ENCODE measurements at places on chromosomes 3 and 15. TPM values are rescaled to one million over a fixed set of nuclear protein-coding genes. Genes with fewer than 3 reads are reported as not detected.
A peak's percentile ranks its signal among the peaks of the same experiment; 100 is the strongest.

DNA sequence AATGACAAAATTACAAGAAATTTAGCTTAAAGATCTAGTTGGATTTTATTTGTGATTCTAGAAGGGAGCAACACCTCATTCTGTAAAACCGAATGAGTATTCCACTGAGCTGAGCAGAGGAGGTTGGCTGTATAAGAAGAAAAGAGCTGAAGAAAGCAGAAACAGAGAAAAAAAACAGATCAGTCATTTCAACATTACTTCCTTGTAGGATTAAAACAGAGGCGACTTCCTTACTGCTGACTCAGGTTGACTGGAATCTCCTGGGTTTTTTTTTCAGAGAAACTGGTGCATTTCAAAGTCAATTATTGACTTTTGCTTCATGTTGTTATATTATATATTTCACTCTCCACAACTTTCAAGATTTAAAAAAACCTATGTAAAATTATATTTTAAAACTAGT, 368.1 kb upstream of the UBE2E2 start:
- H3K27me3 ChIP-seq = no peaks in the 10 kb centered on the region
- peaks cover 6% of the 10 kb centered on the region for H3K4me1 ChIP-seq
- H3K27ac ChIP-seq = no peak overlapping the region
- H3K36me3 ChIP-seq = no peaks in the 10 kb centered on the region

The HDC gene
- total RNA-seq = 5.8 TPM

DNA sequence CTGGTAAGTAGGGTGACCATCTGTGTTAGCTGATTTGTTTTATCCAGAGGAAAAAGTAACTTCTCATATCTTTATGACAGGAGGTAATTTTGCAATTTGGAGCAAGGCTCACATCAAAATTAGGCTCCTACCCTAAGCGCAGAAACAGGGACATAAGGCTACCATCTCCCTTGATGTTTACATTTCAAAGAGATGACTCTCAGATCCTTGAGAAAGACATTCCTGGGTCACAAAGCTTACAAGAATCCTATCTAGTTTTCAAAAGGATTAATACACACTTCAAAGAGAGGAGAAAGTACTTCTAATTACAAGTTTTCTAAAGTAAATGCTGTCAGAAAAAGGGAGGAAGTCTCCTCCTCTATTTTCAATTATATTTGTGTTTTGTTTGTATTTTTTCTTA, 7.0 kb downstream of the ZPLD1 start:
- H3K36me3 ChIP-seq = no peaks in the 10 kb centered on the region
- H3K27ac ChIP-seq = no peak overlapping the region
- H3K4me1 ChIP-seq = no peaks in the 10 kb centered on the region
- H3K4me3 ChIP-seq = no peak overlapping the region
- DNase-seq = no peak

The TSEN2 gene
- total RNA-seq = 16.2 TPM

- peaks cover 28% of the 10 kb centered on the region for H3K4me1 ChIP-seq
- H3K27ac ChIP-seq = no peak overlapping the region
- no peak for DNase-seq
- H3K4me3 ChIP-seq = no peak overlapping the region
Observed at GRCh38 chr3:14199641-14200040, 21.0 kb downstream of the LSM3 start.

DNA sequence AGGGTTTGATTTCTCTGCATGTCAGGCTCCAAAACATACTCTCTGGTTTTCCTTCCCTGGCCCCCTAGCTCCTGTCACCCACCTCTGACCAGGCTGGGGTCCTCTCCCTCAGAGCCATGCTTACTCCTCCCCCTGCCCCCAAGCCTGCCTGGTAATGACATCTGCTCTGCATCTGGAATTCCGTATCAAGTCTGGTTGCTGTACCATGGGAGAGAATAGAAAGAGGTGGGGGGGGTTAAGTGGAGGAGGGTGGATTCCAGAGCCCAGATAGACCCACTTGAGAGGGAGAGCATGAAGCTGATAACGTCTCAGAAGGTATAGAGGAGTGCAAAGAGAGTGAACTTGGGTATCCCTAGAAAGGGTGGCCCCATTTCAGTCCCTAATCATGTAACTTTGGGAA, 4.2 kb downstream of the IGDCC4 start:
- H3K27me3 ChIP-seq = peaks cover 9% of the 10 kb centered on the region
- peaks cover 20% of the 10 kb centered on the region for H3K4me1 ChIP-seq
- no peak overlapping the region for H3K4me3 ChIP-seq
- no peak overlapping the region for H3K27ac ChIP-seq

DNA sequence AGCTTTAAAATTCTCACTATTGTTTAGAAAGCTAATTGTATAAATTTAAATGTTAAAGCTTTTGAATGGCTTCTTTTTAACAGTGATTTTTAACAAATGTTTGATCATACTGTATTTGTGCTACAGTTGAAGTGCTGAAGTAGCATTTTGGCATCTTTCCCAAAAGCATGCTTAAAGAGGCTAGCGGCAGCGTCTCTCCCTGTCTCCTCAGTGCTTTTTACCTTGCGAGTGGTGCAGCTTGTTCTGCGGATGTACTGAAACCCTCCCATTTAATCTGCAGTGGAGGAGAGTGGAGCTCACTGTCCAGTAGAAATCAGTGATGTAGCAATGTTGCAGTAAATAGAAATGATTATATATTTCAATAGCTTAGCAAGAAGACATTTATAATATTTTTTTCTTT, 43.7 kb downstream of the LRRC49 start:
- no peak overlapping the region for H3K4me3 ChIP-seq
- H3K27ac ChIP-seq = no peak overlapping the region
- no peaks in the 10 kb centered on the region for H3K4me1 ChIP-seq
- DNase-seq = no peak

The DMXL2 gene
- 66.6 TPM for total RNA-seq

DNA sequence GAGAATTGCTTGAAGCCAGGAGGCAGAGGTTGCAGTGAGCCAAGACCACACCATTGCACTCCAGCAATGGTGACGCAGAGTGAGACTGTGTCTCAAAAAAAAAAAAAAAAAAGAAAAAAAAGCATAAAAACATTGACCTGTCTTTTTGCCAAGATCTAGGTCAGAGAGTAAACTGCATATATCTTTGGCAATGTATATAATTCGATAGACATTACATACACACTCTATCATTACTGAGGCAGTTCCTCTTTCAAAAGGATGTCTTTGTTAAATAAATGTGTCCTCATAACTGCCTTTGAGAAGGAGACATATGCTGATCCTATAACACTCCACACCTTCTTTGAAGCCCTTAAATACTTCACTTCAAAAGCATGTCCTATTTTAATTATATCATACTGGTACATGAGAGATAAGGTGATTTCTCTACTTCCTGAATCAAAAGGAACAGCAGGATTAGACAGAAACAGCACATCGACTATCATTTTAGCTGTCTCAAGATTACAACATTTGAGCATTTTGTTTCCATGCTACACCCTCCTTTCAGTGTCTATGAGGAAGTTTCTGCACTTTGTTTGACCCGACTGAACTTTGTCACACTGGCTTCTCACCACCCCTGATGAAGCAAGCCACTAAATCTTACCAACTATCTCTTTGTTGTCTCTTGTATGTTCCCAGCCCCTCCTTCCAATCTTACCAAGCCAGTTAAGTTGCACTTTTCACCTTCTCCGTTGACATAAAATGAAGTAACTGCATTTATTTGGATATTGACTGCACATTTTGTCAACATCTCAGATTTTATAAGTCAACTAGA, 335.8 kb downstream of the MECOM start:
- no peak overlapping the region for H3K4me3 ChIP-seq
- no peak for DNase-seq
- no peaks in the 10 kb centered on the region for H3K27me3 ChIP-seq

- H3K27me3 ChIP-seq = no peaks in the 10 kb centered on the region
- no peaks in the 10 kb centered on the region for H3K4me1 ChIP-seq
- H3K27ac ChIP-seq = no peak overlapping the region
- H3K4me3 ChIP-seq = no peak overlapping the region
Observed at GRCh38 chr15:56798639-56799038, 65.3 kb upstream of the ZNF280D start.

The ISL2 gene
- 0.54 TPM for total RNA-seq

GRCh38 chr3:61936344-61936937, 375.1 kb downstream of the PTPRG start:
- H3K4me1 ChIP-seq = no peaks in the 10 kb centered on the region
- no peak for DNase-seq
- no peaks in the 10 kb centered on the region for H3K36me3 ChIP-seq
- no peak overlapping the region for H3K4me3 ChIP-seq
- H3K27me3 ChIP-seq = no peaks in the 10 kb centered on the region

DNA sequence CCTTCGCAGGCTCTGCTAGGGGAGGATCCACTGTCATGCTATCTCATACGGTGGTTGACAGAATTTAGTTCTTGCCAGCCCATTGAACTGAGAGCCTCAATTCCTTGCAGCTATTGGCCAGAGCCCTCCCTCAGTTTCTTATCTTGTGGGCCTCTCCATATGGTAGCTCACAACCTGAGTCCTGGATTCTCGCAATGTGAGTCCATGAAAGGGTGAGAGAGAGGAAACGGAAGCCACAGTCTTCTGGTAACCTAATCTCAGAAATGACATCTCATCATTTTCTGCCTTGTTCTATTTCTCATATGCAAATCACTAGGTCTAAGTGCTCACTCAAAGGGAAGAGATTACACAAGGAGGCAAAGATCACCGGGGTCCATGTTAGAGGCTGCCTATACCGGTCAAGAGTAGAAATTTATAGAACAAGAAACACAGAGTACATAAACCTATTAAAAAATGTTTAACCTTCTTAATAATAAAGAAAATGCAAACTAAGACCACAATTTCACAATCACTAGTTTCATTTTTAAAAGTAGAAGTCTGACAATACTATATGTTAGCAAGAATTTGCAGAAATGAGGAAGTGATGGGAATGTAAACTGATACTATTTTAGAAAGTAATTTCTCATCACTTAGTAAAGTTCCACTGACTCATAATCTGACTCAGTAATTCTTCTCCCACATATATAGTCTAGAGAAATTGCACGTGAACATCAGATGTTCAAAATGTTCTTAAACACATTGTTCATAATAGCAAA, 378.4 kb upstream of the AGTR1 start:
- DNase-seq = no peak
- H3K36me3 ChIP-seq = no peaks in the 10 kb centered on the region
- H3K27me3 ChIP-seq = no peaks in the 10 kb centered on the region
- H3K27ac ChIP-seq = no peak overlapping the region
- peaks cover 3% of the 10 kb centered on the region for H3K4me1 ChIP-seq

- H3K27ac ChIP-seq = no peak overlapping the region
- H3K36me3 ChIP-seq = no peaks in the 10 kb centered on the region
- no peaks in the 10 kb centered on the region for H3K27me3 ChIP-seq
- H3K4me1 ChIP-seq = no peaks in the 10 kb centered on the region
- DNase-seq = no peak
- no peak overlapping the region for H3K4me3 ChIP-seq
Observed at GRCh38 chr3:8853081-8853480, 83.7 kb upstream of the OXTR start.

DNA sequence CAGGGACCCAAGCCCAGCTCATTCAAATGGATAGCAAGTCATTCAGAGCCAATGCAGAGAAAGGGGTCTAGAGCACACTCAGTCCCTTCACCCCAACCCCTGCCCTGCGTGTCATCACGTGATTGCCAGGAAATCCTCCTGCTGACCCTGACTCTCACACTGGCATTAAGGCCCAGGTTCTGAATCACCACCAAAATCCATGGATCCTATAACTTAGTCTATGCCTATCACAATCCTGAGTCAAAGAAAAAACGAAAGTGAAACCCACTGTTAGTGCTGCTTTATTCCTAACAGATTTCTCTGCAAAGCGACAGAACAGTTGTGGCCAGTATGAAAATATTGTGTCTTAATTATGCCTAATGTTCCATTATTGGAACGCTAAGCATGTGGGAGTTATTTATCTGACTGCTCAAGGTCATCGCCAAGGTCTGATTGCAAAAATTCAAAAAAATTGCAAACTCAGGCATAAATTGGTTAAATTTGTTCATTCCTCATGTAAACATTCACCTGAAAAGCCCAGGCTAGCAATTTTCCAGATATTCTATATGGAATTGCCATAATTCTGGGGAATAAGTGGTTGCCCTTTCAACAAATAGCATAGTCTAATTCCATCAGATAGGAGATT, 108.7 kb upstream of the EIF1B start:
- no peak overlapping the region for H3K4me3 ChIP-seq
- H3K4me1 ChIP-seq = no peaks in the 10 kb centered on the region
- H3K36me3 ChIP-seq = no peaks in the 10 kb centered on the region
- H3K27me3 ChIP-seq = no peaks in the 10 kb centered on the region

DNA sequence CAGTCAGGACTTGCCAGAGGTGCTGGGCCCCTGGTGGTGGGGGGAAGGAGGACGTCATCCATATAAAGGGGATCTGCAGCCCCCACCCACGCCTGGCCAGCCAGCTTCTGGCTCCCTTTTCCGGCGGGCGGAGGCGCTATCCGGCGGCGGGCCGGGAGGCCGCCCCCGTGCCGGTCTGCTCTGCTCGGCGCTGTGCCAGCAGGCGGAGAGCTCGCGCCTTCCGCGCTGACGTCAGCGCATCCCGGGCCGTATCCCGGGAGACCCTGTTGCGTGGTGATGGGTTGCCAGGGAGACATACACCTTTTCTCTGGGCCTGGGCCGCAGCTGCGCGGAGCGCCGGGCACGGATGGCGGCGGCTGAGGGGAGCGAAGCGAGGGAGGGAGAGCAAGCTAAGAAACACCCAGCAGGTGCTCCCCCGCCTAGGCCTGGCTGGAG, 1.1 kb downstream of the FAM131A start:
- no peaks in the 10 kb centered on the region for H3K27me3 ChIP-seq
- H3K36me3 ChIP-seq = peaks cover 11% of the 10 kb centered on the region
- DNase-seq = no peak
- H3K4me3 ChIP-seq = peak overlapping the region; percentile 11

- no peaks in the 10 kb centered on the region for H3K36me3 ChIP-seq
- H3K27me3 ChIP-seq = no peaks in the 10 kb centered on the region
- H3K4me3 ChIP-seq = no peak overlapping the region
- H3K27ac ChIP-seq = no peak overlapping the region
- no peaks in the 10 kb centered on the region for H3K4me1 ChIP-seq
Observed at GRCh38 chr3:96779810-96780209, 34.6 kb upstream of the EPHA6 start.

- H3K4me3 ChIP-seq = no peak overlapping the region
Observed at GRCh38 chr3:34179716-34180115, 381.3 kb downstream of the PDCD6IP start.

DNA sequence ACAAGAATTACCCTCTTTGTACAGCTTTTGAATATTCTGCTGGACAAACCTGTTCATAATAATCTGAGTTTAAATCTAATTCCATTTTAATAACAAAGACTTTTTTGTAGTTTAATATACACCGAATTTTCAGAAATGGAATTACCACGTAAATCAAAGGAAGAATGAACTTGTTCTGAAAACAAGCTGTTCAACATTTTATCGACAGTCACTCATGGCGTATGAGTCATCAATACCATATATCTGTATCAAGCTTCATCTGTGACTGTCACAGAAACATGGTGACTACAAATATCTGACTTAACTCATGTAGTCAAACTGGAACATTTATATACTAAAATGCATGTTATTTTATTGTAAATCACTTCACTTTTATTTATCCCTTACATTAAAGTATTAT, 90.0 kb downstream of the EFL1 start:
- no peak overlapping the region for H3K4me3 ChIP-seq
- no peaks in the 10 kb centered on the region for H3K27me3 ChIP-seq
- H3K36me3 ChIP-seq = no peaks in the 10 kb centered on the region

The ZNF445 gene
- total RNA-seq = 20.0 TPM
